ENCODE measurements at places on chromosomes 1 and 21.

DNA sequence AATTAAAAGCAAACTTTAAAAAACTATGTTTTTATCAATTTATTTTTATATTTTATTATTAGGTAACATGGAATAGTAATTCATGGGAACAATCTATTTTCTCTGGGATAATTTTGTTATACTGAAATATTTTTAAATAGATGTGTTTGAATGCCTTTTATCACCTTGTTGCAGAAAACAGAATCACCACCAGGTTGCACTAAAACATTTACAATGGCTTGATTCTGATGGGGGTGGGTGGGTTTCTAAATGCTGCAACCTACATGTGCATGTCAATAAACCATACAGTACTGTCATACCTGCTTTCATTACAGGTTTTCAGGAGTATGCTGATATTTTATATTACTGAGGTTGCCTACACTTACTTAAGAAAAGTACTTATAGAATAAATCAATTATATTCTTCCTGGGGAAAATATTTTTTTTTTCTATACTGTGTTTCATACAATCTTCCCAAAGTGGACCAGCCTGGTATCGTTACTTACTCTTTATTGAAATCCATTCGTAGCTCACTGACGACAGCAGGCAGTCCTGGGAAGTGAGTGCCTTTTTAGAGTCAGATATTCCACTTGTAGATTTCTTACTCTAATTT, 132.8 kb downstream of the PTPRC start:
- no peak for DNase-seq

- DNase-seq, result no peak
These were observed 596.4 kb upstream of the ZRANB2 start for GRCh38 chr1:71676979-71677925.

DNA sequence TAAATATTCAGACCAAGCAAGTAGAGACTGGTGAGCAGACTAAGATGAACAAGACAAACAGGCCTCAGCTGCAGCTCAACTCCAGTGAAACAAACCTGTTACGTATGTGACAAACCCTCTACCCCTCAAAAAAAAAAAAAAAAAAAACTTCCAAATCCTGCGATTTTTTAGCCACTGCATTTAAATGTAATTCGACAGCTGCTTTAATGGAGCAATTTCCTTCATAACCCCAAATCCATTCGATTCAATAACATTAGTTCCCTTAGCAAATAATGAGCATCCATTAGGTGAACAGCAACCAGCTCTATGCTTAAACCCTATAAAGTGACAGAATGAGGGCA, 31.1 kb downstream of the SIPA1L2 start:
- no peak for DNase-seq

DNA sequence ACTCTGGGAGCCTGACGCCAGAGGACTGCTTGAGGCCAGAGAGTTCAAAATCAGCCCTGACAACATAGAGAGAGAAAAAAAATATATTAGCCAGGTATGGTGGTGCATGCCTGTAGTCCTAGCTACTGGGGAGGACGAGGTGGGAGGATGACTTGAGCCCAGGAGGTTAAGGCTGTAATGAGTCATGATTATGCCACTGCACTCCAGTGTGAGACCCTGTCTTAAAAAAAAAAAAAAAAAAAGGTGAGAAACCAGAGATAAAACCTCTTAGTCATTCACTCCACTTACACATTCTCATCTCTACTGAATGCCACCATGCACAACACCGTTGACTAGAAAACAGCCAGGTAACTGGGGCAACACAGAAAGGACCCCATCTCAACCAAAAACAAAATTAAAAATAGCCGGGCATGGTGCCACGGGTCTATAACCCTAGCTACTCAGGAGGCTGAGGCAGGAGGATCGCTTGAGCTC, 178.1 kb downstream of the SLC45A1 start:
- no peak for DNase-seq

- no peak for DNase-seq
These were observed 28.6 kb upstream of the NADK start for GRCh38 chr1:1806890-1807289.

- no peak for DNase-seq
These were observed 26.6 kb downstream of the PAFAH2 start for GRCh38 chr1:25971066-25971810.

DNA sequence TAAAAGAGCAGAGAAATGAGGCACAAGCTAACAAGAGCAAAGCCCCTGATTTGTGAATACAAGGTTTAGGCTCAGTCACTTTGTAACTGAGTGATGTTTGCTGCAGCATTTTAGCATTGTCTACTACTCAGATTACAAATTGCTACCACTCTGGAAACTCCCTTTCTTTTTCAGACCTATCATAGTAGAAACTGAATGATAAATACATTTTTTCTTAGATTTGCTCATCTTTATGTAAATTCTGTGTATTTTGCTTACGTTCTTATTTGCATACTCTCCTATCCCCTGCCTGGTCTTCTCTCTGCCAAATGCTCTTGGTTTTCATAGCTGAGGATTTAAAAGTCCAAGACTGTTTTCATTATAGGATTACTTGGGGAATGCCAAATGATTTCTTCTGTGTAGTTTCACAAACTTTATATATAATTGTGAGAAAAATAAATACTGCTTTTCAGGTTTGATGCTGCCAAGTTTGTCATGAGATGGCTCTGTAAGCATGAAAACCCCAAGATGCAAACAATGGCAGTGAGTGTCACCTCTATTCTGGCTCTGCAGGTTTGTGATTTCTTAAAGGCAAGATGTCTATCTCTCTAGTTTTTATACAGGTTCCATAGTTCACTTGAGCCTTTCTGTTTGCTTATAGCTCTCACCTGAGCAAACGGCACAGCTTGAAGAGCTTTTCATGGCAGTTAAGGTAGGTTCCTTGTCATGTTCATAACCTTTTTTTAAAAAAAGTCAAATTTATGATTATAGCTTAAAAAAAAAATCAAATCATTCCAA, 24.7 kb downstream of the ZYG11A start:
- DNase-seq, result no peak

- no peak for DNase-seq
These were observed 24.3 kb downstream of the MROH7 start for GRCh38 chr1:54665852-54666251.

- no peak for DNase-seq
These were observed 11.3 kb upstream of the PPIE start for GRCh38 chr1:39727221-39727931.

DNA sequence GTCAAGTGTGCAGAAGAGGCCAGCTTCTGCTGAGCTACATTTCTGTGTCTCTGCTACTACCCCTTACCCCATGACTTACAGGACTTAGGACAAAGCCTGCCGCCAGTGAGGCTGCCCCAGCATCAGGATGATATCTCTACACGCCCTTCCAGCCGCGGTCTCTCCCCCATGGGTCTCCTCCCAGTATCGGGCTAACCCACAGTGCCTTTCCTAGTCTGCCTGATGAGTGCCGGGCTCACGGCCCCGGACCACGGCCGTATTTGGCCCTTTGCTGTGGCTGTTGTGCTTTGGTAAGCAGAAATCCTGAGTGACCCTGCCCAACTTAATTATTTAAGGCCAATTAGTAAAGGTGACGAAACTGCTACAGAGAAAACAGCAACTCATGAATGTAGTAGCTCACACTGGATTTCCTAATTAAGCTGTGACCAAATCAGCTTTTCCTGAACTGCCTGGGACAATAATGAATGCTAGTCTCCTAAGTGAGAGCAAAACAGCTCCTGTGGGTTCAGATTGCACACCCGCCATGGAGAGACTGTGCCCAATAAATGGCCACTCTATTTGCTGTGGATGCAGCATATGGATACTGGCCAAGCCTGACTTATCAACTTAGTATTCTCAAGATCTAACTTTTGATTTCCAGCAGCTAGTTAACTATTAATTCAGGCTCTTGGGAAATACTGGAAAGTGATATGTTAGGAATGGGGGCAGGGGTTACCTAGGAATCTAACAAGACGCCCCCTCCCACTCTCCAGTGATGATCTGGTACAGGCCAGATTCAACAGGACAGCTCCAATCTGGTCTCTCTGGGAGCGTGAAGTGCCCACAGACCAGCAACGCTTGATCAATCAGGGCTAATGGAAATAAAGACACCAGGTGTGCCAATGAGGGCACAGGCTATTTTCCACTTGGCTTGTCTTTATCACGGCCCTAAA, 123.3 kb upstream of the IFFO2 start:
- no peak for DNase-seq

GRCh38 chr1:209791920-209792319, 7.6 kb upstream of the C1orf74 start:
- no peak for DNase-seq

- no peak for DNase-seq
These were observed 43.5 kb downstream of the CHIA start for GRCh38 chr1:111334169-111334568.

DNA sequence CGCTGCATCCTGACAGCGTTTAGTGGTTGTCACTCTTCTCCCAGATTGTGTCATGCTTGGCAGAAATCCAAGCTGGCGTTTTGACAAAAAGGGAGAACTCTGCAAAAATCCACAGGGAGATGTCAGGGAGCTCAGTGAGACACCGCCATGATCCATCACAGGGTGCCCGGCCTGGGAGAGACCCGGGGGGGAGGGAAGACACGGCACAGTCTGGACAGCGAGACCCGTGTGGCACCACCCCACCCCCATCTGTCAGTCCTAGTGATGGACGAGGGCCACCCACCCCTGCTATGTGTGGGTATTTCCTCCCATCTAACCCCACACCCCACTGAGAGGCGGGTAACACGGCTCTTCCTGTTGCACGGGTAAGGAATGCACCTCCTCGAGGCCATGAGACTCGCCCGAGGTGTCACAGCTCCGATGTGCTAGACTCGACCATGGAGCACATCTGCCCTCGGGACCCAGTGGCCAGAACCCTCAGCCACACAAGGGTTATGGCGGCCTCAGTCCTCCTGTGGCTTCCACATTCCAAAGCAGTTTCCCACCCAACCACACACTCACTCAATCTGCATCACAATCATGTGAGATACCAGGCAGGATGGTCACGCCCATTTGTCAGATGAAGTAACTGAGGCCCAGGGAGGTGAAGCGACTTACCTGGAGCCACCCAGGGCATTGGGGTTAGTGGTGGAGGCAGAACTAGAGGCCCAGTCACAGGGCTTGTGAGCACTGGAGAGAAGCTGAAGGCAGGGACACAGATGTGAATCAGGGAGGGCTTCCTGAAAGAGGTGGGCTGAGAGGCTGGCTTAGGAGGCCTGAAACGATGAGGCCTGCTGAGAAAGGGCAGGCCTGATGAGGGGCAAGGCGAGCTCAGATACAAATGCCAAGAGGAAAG, 688.5 kb downstream of the MATN1 start:
- DNase-seq, result no peak

GRCh38 chr1:62796221-62796620, 12.3 kb downstream of the ATG4C start:
- DNase-seq, result no peak

DNA sequence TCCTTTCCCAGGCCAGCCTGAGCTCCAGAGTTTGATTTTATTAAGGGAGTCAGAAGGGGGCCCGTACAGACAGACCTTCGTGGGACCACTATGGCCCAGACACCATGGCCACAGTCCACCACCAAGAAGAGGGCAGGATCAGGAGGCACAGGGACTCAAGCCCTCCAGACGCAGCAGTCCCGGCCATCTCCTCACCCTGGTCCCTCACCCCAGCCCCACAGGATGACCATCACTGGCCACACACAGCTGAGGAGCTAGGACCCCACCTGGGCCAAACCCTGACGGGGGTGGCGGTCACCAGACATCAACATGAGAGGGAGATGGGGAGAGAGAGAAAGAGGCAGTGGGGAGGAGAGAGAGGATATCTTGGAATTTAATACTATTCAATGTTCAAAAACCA, 29.2 kb upstream of the AGPAT3 start:
- DNase-seq, result no peak

- DNase-seq, result no peak
These were observed 18.9 kb downstream of the SHISAL2A start for GRCh38 chr1:52651904-52652303.

GRCh38 chr1:198640174-198640573, 1.3 kb downstream of the PTPRC start:
- no peak for DNase-seq

DNA sequence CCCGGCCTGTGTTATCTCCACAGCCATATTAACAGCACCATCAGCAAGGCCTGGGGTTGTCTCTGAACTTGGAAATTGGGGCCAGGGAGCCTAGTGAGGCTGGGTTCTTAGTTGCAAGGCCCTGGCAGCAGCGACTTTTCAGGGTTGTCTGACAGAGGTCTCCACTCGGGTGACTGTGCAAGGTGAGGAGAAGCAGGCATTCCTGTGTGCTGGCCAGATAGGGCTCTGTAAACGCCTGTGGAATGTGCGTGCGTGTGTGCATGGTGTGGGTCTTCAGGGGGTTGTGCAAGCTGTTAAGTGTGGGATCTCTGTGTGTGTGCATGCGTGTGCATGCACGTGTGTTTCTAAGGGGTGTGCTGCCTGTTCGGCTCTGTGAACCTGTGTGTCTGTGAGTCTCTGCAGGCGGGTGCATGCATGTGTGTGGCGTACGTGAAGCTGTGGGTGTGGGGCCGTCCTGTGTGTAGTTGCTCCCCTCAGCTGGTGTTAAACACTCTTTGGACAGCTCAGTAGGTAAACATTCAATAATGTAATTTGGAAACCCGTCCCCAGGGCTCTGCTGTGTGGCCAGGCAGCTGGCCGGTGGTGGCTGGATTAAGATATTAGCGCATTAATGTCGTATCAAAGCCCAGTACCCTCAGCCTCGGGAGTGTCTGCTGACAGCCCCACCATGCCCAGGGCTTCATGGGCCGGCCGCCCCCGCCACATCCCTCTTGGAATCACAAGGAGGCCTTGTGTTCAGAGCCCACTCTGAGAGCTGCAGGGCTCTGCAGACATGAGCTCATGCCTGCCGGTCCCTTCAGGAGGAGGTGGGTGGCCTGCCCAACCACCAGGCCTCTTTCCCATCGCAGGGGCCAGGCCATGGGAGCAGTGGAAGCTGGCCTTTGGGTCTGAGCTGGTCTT, 189.9 kb downstream of the FOXD2 start:
- DNase-seq, result peak; percentile 42

GRCh38 chr1:92473781-92474495, 12.8 kb downstream of the GFI1 start:
- DNase-seq, result no peak

GRCh38 chr1:168921629-168922028, 184.9 kb upstream of the ATP1B1 start:
- no peak for DNase-seq

DNA sequence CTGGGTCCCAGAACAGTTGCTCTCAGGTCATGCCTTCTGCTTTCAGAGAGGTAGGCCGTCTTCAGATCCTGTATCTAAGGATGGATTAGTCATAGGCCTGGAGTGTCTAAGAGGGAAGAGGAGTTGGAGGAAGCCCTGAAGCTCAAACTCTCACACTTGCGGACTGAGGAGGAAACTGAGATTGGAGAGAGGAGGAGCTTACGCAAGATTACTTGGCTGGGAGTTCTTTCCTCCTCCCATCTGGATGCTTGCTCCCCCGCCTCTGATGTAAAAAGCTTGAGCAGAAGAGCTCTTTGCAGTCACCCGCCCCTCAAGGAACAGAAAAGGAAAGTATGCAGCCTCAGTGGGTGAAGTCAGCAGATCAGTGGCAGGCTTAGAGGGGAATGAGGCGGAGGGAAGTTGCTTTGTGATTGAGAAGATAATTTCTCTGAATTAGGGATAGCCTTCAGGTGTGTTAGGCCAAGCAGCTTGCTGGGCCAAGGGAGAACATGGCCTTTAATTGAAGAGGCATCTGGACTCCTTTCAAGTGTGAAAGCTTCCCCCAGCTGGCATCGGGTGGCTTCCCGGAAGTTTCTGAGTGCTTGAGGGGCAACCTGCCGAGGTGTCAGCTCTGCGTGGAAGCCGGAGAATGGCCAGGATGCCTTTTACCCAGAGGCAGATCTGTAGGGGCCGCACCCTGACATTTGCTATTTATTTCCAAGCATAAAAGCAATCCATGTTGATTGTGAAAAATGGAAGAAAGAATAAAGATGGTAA, 6.6 kb downstream of the ADORA1 start:
- no peak for DNase-seq

GRCh38 chr1:89935235-89935634, 59.7 kb upstream of the ZNF326 start:
- DNase-seq, result no peak
